ENCODE measurements at places on chromosomes 11 and 22.

- no peak for DNase-seq
Observed at GRCh38 chr11:128862908-128863660, 4.0 kb downstream of the KCNJ1 start.

GRCh38 chr11:65113361-65113756, 1.7 kb downstream of the TM7SF2 start:
- no peak for DNase-seq

DNA sequence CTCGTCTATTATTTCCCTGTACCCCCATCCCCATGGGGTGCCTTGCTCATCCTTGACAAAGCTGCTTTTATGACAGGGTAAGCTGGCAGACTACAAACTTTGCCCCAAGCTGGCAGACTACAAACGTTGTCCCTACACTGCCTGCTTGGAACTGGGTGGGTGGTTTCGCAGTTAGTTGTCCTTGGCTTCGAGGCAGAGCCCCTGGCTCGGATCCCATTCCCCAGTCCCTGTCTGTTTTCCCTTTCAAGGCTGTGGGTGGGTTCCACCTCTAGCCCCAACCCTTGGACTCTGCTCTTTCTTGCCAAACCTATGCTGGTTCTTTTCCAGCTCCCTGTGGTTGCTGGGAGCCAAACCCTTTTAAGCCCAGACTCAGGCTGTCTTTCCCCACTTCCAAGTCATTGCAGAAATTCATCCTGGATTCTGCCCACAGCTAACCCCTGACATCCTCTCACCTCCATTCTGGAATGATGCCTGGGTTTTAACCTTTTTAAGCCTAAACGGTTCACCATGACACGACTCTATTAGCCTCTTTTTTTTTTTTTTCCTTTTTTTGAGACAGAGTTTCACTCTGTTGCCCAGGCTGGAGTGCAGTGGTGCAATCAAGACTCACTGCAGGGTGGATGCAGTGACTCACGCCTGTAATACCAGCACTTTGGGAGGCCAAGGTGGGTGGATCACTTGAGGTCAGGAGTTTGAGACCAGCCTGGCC, 9.2 kb upstream of the RBM14 start:
- peak; percentile 80 for DNase-seq

- no peak for DNase-seq
Observed at GRCh38 chr11:968822-969221, 43.2 kb downstream of the AP2A2 start.

DNA sequence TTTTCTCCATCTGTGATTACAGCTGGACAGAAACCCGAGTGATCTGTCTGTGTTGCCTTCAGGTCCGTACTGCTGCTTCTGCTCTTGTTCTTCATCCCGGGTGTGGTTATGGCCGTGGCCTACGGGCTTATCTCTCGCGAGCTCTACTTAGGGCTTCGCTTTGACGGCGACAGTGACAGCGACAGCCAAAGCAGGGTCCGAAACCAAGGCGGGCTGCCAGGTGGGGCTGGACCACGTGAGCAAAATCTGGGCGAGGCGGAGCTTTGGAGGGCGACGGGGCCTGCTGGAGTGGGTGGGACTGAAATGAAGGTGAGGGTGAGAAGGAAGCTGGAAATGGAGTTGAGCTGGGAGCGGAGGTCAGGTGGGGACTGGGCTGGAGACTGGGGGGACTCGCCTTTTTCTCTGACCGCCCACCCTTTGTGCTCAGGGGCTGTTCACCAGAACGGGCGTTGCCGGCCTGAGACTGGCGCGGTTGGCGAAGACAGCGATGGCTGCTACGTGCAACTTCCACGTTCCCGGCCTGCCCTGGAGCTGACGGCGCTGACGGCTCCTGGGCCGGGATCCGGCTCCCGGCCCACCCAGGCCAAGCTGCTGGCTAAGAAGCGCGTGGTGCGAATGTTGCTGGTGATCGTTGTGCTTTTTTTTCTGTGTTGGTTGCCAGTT, 11.1 kb downstream of the CCKBR start:
- DNase-seq = no peak

GRCh38 chr11:70065318-70066135, 12.6 kb upstream of the ANO1 start:
- DNase-seq = no peak

- DNase-seq = no peak
Observed at GRCh38 chr11:76626921-76627401, 43.6 kb downstream of the LRRC32 start.

DNA sequence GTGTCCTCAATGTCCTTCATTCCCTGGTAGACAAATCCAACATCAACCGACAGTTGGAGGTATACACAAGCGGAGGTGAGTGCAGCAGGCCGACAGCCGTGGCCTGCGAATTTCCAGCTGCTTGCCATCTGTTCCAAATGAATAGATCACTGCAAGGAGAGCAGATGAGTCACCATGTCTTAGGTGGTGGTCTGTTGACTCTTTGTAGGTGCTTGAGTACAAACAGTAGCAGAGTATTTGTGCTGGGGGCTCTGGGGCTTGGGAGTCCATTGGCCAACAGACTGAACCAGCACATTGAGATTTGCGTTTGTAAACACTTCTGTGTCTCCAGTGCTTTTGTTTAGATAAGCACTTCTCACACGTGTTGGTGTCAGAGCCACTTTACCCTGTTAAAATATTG, 21.1 kb downstream of the EIF3L start:
- no peak for DNase-seq

- no peak for DNase-seq
Observed at GRCh38 chr11:75161506-75162095, 10.7 kb downstream of the SLCO2B1 start.

GRCh38 chr22:43385770-43386641, 25.8 kb upstream of the MPPED1 start:
- peak; percentile 65 for DNase-seq

GRCh38 chr22:50184004-50184901, 1.5 kb upstream of the TRABD start:
- DNase-seq = peak; percentile 85

GRCh38 chr11:117950993-117951961, 22.1 kb upstream of the TMPRSS13 start:
- DNase-seq = no peak

GRCh38 chr11:134275534-134276395, at the start of gene GLB1L3:
TSS of gene GLB1L3 (plus strand) at chr11:134276379. CDS start at chr11:134276741, 362 bp downstream.
- DNase-seq = no peak

- no peak for DNase-seq
Observed at GRCh38 chr11:101617735-101618332, 34.0 kb upstream of the TRPC6 start.

DNA sequence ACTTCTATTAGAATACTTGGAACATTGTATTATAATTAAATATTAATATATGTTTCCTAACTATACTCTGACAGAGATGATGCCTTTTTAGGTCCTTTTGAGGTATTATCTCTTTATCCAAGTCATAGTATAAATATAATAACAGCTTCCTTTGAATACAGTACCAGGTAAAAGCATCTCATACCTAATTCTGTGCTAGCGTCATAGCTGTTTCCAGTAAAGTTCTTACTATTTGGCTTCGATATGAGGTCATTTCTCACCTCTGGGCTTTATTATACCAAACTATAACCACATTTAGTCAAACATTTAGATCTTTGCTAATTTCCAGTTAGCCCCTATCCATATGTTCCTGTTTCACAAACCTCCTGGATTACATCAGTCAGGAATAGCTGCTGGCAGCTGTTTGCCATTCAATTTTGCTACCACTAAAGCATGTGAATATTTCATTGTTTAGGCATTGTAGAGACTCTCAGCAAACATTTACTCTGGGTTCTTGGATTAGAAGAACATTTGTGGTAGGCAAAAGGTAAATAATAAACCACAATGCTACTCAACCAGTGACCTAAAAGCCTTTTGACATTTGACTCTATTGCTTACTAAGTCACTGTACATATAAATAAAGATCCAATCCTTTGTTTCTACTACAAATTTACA, 255.1 kb downstream of the TTC28 start:
- DNase-seq = no peak

DNA sequence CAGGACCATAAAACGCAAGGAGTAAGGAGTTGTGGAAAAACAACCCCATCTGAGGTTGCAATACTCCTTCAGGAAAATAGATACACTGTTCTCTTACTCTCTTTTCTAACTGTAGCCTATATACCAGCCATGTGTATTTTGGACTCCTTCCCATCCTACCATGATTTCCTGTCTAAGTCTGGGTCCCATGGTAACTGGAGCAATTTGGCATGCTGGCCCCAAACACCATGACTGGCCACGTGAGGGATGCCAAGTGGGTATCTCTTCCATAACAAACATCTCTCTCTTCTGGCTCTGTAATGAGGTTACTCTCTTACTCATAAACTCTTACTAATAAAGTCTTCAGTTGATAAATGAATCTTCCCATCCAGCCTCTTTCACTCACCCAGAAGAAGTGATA, 26.5 kb downstream of the ABTB2 start:
- peak; percentile 78 for DNase-seq

GRCh38 chr11:115164774-115165173, 339.4 kb downstream of the CADM1 start:
- DNase-seq = no peak

DNA sequence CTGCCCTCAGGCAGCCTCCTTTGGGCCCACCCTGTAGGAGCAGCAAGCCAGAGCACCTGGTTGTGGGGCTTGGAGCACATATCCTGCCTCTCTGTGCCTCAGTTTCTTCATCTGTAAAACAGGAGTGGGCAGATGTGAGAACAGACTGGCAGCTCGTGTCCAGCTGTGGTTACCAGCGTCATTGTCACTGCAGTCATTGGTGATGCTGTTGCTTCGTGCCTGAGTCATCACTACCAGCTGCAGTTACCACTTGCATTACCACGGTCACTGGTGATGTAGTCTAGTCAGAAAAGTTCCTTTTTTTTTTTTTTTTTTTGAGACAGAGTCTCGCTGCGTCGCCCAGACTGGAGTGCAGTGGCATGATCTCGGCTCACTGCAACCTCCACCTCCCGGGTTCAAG, 20.4 kb downstream of the RSPH14 start:
- no peak for DNase-seq

- no peak for DNase-seq
Observed at GRCh38 chr11:7435176-7435575, 50.1 kb upstream of the OLFML1 start.

- no peak for DNase-seq
Observed at GRCh38 chr11:106917973-106918372, 100.3 kb downstream of the GUCY1A2 start.

DNA sequence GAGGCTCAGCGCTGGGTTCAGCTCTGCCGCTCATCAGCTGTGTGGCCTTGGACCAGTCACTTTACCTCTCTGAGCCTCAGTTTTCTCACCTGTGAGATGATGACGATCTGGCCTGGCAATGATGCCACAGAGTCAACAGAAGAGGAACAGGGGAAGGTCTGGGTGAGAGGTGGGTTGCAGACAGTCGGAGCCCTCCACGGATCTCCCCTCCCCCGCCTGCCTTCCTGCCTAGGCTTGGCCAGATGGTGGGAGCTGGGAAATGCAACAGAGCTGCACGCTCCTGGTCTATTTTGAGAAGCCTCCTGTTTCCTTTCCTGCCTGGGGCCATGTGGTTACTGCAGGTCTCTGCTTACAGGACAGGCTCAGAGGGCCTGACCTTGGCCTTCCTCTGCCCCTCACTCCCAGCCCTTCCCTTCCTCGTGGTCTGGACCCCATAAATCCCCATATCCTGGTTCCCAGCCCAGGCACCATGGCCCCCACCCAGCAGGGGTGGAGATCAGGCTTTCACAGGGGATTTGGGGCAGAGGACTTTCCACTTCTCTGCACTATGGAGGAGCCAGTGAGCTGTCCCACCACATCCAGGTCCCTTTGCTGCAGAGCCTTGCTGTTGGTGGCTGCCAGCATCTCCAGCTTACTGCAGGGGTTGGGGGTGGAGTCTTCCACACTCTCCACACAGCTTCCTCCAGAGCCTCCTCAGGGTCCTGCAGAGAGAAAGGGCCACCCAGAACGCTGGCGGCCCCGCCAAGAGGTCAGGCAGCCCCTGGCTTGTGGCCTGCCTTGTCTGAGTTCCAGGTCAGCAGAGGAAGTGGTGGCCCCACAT, 46.9 kb downstream of the C11orf96 start:
- peak; percentile 51 for DNase-seq

DNA sequence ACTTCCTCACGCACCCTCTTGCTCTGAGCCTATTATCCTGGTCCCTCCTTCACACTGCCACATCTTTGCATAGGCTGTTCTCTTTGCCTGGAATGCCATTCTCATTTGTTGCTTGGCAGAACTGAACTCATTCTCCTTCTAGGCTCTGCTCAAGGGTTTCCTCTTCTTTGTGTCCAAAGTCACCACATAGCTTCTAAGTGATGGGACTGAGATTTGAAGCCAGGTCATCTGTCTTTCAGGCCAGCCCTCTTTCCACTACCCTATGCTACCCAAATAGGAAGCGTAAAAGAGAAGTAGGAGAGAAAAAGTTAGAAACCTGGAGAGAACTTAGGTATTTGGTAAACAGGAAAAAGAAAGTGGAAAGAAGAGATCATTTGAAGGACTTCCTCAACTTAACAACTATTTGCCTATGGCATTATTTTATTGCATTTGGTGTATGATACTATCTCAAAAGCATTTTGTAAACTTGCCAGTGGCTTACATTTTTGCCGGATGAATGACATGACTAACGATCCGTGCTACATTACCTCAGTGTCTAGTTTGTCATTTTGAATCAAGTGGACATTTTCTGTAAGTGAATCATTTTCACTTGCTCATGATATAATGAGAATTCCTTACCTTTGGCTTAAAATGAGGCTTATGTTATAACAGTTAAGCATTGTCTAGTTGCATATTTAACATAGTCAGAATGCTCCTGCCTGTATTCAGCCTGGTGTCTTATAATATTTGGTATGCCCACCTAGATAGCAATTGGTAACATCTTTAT, 18.5 kb downstream of the NF2 start:
- DNase-seq = no peak

DNA sequence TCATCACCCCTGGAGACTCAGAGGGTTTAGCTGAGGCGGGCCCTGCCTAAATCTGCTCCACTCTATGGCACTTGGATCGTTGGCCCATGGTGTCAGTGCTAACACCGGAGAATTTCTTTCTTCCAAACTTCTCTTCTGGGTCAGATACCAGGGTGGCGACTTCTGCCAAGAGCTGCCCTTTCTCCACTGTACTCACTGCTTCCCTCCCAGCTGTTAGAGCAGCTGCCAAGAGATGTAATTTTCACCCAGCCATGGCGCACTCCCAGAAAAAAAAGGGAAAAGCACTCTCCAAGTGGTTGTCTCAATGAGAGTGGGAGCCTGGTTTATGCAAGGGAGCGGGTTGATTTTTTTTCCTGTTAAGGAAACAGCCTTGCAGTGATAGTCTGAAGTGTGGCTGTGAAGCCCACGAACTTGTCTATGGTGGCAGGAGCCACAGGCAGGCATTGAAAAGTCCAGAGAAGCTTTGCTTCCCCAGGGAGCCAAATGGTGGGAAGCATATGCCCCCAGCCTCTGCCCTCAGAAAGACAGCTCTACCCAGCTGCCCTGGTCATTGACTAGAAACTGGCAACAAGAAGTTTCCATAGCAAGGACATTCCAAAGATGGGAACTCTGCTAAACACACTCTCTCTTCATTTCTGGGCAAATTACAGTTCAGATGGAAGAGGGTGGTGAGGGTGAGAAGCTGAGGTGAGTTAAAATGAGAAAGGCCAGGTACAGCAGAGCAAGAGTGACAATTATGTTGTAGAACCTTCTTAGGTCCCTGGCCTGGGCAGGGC, 10.7 kb downstream of the PCSK7 start:
- peak; percentile 58 for DNase-seq
